ENCODE measurements at places on chromosomes 3 and 15.
A peak's percentile ranks its signal among the peaks of the same experiment; 100 is the strongest.

DNA sequence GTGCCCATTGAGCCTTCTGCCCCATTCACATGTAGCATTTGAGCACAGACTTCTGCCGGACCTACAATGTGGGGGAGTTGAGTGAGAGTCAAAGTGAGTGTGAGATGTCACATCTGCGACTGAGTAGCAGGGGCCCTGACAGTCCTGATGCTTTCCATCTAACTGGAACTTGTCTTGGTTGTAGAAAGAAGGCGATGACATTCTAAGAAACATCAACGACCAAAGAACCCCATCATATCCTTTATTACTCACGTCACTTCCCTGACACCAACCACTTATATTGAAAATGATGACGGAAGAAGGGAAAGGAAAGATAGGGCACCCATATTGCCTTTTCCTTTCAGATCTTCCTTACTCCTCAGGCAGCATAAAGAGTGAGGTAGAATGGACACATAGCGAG, 30.5 kb downstream of the SMAD3 start:
- no peak for DNase-seq

GRCh38 chr15:46681901-46682300, 1035.4 kb upstream of the SEMA6D start:
- no peak for DNase-seq

GRCh38 chr3:139715743-139716360, 38.1 kb upstream of the NMNAT3 start:
- DNase-seq: no peak

- DNase-seq: no peak
Measured at GRCh38 chr3:99348451-99348850, 289.9 kb upstream of the COL8A1 start.

DNA sequence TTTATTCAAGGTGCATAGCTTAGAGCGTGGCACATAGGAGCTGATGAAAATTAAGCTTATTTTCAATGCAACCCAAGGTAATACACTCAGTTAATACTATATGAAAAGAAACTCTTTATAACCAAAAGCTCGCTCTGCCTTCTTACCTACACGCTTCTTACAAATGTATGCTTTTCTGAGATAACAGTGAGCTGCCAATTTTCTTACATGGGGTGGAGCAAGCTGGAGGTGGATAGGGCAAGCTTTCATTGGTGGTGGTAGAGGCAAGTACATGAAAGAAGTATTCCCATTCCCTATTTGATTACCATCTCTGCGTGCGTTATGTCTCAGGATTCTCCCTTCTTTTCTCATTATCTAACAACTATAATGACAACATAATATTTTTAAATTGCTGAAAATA, 8.9 kb downstream of the DZIP3 start:
- DNase-seq: no peak

GRCh38 chr3:132605374-132605792, 8.3 kb downstream of the ACKR4 start:
- no peak for DNase-seq

- peak; percentile 89 for DNase-seq
Measured at GRCh38 chr3:189588475-189589178, 42.6 kb upstream of the TP63 start.

- DNase-seq: no peak
Measured at GRCh38 chr15:29872716-29873115, 50.4 kb upstream of the TJP1 start.

DNA sequence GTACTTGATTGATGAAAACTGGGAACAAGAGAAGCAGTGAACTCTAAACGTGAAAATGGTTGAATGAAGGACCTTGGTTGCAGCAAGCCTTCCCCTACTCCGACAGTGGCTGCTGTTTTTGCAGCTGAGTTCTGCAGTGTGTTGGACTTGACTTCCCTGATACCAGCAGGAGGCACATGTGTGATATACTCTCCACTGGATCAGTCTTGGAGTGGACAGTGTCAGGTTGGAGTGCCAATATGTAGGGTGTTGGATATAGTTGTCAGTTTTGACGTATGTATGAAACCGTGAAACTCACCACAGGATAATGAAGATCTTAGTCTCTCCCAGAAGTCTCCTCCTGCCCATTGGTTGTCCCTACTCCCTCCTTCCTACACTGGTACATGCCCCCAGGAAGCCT, 106.5 kb downstream of the ITPR1 start:
- no peak for DNase-seq

DNA sequence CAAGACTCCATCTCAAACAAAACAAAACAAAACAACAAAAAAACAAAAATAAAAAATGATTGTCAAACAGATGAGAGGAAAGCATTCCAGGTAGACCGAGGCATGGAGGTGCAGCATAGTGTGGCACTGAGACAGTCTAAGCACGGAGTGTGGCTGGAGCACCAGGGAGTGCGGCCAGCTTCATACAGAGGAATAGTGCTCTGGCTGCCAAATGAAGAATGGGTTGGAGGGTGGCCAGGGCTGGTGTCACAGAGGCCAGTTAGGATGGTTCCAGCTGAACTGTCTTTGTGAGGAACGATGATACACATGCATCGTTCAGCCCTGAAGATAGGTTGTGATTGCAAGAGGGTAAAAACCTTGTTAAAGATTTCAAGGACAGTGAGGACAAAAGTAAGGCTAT, 28.3 kb downstream of the MITF start:
- DNase-seq: no peak

DNA sequence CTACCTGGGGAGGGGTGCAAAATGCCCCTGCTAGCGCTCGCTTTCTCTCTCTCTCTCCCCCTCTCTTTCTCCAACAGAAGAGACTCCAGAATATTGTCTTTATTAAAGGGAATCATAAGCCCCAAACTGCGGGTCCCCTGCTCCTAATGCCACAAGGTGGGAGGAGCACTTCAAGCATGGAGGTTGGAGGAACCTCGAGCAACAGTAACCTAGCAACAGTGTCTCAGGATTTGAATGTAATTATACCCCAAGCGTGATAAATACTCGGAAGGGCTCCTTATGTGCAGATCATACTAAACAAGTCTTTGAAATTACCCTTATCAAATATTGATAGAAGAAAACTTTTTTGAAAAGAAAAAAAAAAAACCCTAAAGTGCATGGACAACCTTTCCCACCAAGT, 582.2 kb upstream of the PPP2R3A start:
- DNase-seq: no peak

GRCh38 chr3:107456501-107456900, 66.3 kb upstream of the BBX start:
- DNase-seq: no peak

DNA sequence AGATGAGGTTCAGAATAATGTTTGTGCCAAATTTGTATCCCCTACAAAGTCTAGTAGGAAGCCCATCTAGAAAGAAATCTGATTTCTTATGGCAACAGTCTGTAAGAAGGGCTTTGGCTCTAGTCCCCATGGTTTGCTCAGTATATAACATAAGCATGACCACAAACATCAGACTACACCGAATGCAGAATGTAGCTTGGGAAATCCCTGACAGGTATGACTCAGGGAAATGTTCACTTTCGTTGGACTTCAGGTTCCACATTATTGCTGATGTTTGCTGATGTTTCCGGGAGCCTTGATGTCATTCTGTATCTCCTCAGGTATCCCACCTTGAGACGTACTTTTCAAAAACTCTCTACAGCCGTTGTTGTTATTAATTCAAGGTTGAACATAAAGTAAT, 304.4 kb upstream of the TGFBR2 start:
- DNase-seq: no peak

DNA sequence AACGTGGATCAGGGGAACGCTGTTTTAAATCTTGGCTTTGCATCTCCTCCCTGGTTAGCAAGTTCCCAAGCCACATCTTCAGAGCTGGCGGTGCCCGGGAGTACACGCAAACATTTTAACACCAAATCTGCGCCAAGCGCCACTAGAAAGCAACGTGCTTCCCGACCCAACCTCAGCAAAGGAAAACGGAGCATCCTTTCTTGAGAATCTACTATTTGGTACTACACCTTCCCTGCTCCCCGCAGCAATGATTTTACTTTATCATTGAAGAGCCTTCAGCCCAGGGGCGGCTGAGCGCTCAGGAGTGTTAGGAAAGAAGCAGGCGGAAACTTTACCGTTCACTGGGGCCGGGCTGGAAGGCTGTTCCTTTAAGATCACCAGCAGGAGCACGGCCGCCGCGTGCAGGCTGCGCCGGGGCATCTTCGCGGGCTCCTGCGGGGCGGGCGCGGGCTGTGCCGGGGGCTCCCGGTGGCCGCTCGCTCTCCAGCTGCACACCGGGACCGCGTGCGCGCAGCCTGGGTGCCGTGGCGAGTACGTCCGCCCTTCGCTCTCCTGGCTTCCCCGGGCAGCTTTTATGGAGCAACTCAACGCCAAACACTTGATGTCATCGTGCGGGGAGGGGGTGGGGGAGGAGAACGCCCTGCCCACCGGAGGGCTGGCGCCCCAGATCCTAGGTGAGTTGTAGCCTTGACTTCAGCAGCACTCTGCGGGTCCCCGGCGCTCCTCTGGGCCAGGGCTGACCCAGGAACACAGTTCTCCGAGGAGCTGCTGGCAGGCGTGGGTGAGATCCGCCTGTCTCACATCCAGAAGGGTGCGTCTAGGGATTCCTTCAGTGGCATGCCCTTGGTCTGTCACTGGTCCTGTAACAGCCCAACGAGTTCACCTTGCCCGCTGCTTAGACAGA, at the start of gene CA12:
Gene CA12 (minus strand): TSS at position 546 of the 904 bp plus-strand sequence. CDS start 126 bp downstream, at position 420.
- no peak for DNase-seq

- DNase-seq: peak; percentile 16
Measured at GRCh38 chr3:108036984-108037741, 53.7 kb downstream of the CD47 start.

- no peak for DNase-seq
Measured at GRCh38 chr15:40246496-40247280, 7.8 kb downstream of the PAK6 start.

- DNase-seq: peak; percentile 75
Measured at GRCh38 chr3:142976621-142977398, 13.3 kb upstream of the PAQR9 start.

DNA sequence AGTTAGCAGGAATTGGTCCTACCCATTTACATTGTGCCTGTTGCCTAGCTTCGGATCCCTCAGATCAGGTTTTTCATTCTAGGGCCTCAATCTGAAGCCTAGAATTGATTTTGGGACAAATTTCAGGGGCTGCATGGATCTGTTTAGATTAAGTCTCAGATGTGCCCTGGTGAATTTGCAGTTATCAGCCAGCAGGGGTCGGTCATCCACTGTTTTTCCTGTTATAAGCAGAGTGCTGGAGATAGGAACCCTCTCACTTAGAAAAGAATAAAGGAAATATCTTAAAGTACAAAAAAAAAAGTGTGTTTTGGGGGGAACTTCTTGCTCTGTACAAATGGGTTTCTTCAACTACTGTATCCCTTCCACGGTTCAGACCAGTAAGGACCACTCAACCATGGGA, 212.5 kb downstream of the BCHE start:
- DNase-seq: no peak

DNA sequence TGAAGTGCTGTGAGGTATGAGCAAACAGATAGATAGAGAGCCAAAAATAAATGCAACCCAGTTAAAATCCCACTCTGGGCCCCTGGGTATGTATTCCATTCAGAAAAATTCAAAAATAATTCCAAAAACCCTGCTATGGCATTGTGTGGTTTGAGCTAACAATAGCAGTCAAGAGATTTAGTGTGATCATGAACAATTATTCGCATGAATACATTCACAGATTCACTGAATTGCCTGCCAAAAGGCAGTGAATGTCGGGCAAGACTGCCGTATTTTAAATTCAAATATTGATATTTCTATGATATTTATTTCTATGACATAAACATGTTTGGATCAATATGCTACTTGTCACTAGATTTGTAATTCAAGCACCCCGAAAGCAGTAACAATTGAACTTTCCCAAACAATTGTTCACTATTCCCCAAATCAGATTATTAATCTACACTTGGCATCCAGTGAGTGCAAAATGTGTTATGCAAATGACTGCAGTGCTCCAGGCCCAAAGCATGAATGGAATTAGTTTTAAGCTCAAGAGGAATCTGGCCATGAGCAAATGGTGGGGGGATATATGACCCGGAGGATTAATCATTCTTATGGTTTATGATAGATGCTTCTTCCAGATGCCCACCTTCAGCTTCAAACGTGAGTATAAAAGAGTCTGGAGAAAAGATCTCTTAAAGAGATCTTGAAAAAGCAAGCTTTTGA, 417.0 kb upstream of the MEIS2 start:
- DNase-seq: no peak

DNA sequence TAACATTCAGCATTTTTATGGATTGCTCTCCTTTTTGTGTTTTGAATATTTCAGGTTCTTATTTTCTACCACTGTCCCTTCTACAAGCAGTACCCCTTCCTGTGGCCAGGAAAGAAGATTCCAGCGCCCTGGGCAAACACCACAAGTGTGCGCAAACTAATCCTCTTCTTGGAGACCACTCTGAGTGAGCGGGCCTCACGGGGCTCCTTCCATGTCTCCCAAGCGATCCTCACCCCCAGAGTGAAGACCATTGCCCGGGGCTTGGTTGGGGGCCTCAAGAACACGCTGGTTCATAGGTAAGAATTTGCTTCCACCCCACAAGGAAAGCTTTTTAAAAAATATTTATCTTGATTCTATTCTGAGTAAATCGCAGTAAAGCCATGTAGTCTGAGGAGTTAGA, 118.7 kb upstream of the ZBED2 start:
- no peak for DNase-seq

- no peak for DNase-seq
Measured at GRCh38 chr3:184944241-184944640, 132.3 kb downstream of the VPS8 start.

GRCh38 chr15:36753173-36753572, 173.7 kb downstream of the CDIN1 start:
- no peak for DNase-seq

- no peak for DNase-seq
Measured at GRCh38 chr15:83305704-83306291, 21.3 kb upstream of the BNC1 start.

- no peak for DNase-seq
Measured at GRCh38 chr3:126555795-126556636, 2.7 kb downstream of the C3orf22 start.

- no peak for DNase-seq
Measured at GRCh38 chr3:37511463-37511920, 337.1 kb upstream of the LRRFIP2 start.

- no peak for DNase-seq
Measured at GRCh38 chr3:101849714-101850245, 466 bp downstream of the NFKBIZ start.

- DNase-seq: no peak
Measured at GRCh38 chr3:170600005-170600624, 14.2 kb upstream of the SLC7A14 start.

DNA sequence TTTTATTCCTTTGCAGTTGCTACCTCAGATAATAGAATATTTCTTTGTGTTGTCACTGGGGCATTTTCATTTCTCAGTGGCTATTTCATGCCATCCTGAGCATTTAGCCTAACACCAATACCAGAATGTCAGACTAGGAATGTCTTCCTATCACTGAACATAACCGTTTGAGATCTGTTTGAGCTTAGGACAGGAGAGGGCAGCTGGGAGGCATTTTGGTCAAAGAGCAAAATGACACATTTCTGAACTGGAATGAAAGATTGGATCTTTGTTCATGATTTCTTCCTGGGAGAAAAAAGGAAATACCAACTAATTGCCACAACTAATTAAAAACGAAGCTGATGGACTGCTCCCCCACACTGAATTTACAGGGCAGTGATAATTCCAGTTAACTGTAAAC, 921.3 kb upstream of the NR2F2 start:
- no peak for DNase-seq

GRCh38 chr3:14199641-14200040, 21.0 kb downstream of the LSM3 start:
- no peak for DNase-seq

Measured in AG09309 (cell line).